ENCODE measurements at places on chromosomes 13 and 19.

- DNase-seq: no peak
Observed at GRCh38 chr13:98922306-98922705, 55.6 kb downstream of the DOCK9 start.

DNA sequence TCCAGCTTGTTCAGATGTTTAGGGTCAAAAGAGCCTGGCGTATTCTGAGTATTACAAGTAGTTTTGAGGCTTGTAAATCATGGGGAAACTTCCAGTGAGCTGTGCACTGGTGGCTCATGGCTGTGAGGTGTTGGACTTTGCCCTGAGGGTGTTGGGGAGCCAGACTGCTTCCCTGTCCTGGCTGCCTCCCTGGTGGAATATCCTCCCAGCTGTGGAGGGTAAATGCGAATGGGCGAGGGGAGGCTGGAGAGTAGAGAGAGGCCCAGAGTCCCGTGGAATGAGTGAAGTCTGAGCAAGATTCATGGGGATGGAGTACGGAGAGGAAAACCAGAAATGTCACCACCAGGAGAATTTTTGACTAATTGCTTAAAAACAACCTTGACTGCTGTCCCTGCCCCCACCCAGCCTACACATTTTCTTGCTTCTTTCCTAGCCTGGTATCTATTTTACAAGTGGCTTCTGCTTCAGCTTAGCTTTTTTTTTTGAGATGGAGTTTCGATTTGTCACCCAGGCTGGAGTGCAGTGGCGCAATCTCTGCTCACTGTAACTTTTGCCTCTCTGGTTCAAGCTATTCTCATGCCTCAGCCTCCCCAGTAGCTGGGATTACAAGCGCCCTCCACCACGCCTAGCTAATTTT, 3.7 kb downstream of the SNRPA start:
- DNase-seq: peak; percentile 38

DNA sequence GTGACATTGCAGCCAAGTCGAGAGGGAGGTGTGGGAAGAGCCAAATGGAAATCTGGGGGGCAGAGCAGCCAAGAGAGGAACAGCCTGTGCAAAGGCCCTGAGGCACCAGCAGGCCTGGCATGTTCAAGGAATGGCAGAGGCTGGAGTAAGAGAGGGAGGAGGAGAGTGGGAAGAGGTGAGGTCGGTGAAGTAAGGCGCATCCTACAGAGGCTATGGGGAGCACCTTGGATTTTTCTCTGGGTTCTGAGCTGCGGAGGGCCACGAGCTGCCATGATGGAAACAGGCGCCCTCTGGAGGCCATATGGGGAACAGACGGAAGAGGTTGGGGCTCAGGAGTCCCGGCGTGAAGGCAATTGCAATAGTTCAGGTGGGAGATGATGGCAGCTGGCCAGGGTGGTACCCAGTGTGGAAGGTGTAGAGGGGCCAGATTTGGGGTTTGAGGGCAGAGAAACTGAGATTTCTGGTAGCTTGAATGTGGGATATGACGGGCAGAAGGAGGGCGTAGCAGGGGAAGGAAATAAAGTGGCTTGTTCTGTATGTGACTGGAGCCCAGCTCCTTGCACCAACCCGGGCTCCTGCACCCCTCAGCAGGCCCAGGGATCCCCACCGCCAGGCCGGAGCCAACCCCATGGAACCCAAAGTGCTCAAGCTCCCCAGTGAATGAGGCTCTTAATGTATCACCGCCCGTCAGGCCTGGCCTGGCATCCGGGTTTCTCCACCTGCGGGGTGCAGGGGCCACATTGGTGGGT, 20.5 kb upstream of the STRN4 start:
- peak; percentile 66 for DNase-seq

GRCh38 chr19:43229315-43229714, 23.9 kb upstream of the PSG4 start:
- DNase-seq: no peak

DNA sequence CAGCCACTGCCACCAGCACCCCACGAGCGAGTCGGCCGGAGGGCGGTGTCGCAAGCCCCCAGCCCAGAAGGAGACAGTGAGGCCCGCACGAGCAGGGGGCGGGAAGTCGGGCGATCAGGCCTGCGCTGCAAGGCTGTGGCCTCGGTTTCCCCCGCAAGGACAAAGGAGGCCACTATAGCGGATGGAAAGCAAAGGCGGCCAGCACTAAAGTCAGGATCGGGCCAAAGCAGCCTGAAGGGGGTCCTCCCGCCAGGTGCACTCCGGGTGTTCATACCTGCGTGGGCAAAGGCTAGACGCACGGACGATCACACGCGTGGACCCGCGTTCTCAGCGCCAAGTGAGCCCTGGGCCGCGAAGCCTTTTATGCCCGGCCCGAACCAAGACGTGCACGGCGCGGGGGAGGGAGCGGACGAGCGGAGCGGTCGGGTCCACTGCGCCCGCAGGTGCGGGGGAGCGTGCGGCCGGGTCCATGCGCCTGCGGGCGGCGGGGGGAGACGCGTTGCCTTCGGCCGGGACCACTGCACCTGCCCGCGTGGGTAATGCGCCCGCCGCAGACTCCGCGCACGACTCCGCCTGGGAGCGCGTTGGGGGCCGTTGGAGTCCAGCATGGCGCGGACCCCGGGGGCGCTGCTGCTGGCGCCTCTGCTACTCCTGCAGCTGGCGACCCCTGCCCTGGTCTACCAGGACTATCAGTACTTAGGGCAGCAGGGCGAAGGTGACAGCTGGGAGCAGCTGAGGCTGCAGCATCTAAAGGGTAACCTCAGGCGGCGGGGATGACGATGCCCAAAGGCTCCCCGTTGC, at the start of the genes PRDX2 and THSD8:
TSS of gene PRDX2 (minus strand) at position 335 of the 801 bp plus-strand sequence. CDS start 539 bp downstream, outside the sequence.
TSS of gene THSD8 (plus strand) at position 604 of the 801 bp plus-strand sequence. CDS start at position 607, 3 bp downstream.
- DNase-seq: peak; percentile 80

DNA sequence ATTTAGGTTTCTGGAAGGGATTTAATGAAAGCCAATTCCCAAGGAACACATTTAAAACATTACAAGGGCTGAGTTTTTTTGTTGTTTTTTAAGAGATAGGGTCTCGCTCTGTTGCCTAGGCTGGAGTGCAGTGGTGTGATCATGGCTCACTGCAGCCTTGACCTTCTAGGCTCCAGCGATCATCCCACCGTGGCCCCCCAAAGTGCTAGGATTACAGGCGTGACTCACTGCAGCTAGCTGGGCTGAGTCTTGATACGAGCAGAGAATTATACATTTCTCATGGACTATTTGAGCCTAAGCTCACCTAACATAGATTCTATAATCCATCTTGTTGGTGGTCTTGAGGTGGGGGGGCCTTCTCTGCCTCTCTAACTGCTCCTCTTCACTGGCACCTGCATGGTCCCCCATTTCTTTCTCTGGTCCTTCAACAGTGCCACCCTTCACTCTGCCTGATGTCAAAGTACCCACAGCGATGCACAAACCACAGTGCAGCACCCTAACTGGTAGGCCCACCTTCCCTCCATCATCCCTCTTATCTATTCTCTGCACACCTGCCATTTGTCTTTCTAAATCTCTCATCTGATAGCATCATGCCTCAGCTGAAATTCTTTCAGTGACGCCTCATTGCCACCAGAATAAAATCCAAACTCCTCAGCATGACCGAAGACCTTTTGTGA, 37.4 kb downstream of the DOCK9 start:
- no peak for DNase-seq

GRCh38 chr19:47357788-47358680, 8.9 kb downstream of the DHX34 start:
- DNase-seq: no peak

DNA sequence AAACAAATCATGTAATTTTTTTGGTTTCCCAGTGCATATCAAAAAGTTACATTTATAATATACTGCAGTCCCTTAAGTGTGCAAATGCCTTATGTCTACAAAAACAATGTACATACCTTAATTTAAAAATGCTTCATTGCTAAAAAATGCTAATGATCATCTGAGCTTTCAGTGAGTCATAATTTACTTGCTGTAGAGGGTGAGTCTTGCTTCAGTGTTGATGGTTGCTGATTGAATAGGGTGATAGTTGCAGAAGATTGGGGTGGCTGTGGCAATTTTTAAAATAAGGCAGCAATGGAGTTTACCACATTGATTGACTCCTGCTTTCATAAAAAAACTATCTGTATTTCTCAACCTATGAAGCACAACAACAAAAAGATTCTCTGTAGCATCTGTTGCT, 613.9 kb downstream of the TBC1D4 start:
- no peak for DNase-seq

GRCh38 chr13:24503379-24503696, 9.2 kb downstream of the PARP4 start:
- no peak for DNase-seq

Measured in CD4-positive, alpha-beta T cell treated with Interleukin-6 for 4 hours (primary cell).